GM13976 (cell line): ENCODE measurements at places on chromosomes 1 and 21.

DNA sequence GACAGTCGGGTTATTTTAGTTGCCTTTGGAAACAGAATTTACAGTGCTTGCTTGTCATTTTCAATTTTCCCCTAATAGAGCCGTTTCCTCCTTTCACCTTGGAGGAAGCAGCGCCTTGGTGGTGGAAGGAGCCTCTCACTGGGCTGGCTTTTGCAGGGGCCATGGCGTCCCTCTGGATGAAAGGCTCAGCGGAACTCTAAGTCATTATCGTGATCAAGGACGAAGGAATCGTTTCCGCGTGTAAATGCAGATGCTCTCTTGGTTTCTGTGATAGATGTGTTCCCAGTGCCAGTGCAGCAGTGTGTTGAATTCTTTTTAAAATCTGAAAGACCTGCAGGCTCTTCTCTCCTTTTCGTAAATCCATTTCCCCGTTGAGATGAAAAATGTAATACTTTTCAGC is 126.2 kb upstream of the LMO4 start:
- DNase-seq = no peak

DNA sequence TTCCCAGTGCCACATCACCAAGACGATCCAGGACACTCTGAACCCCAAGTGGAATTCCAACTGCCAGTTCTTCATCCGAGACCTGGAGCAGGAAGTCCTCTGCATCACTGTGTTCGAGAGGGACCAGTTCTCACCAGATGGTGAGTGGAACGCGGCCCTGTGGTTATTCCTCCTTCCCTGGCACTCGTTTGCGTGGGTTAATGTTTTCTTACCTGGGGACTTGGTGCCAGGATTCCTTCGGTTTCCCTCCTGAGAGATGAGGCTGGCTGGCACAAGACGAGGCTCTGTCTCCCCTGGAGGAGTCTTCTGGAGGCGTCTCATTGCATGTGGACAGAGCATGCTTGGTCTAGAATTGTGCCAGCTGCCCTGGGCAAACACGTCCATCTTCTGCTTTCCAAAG is 29.3 kb downstream of the ATP5PO start:
- no peak for DNase-seq

DNA sequence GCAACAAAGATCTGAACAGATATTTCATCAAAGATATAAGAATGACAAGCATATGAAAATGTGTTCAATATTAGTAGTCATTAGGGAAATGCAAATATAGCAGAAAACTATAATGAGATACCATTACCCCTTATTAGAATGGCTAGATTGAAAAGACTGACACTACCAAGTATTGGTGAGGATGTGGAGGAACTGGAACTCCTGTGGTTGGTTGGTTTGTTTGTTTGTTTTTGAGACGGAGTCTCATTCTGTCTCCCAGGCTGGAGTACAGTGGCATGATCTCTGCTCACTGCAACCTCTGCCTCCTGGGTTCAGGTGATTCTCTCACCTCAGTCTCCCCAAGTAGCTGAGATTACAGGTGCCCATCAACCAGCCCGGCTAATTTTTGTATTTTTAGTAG is 18.9 kb upstream of the HMGN1 start:
- DNase-seq = no peak

- DNase-seq = no peak
Observed at GRCh38 chr1:83960669-83961277, 38.2 kb downstream of the TTLL7 start.

- no peak for DNase-seq
Observed at GRCh38 chr1:53934170-53934765, 11.2 kb downstream of the IFT25 start.

- no peak for DNase-seq
Observed at GRCh38 chr1:183379951-183380350, 38.2 kb downstream of the NMNAT2 start.

DNA sequence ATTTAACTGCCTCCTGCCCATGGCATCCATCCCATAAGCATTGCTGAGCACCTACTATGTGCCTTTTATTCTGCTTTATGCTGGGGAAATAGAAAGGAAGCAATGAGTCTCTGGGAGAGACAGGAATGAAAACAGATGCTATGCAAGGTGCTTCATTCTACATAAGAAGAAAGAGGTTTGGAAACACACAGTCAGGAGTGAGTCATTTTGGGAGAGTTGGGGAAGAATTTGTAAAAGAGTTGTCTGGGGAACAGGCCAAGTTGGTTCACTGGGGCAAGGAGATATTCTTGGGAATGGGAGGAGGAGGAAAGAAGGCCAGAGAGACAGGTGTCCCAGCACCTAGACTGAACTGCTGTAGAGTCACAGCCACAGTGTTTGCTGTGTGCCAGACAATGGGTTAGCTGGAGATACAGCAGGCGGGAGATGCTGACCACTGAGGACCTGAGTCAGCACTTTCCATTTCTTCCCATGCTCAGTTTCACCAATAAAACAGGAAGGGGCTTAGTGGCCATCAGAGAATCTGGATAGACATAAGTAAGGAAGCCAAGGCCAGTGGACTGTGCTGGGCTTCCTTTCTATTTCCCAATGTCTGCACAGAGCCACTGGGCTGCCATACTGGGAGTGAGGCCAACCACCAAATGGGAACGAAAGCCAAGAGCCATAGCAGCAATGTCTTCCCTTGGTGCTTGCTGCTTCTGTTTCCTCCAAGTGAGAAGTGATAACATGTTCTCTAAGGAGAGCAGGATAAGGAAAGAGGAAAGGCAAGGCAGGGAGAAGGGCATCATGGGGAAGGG is 187.7 kb upstream of the USP24 start:
- DNase-seq = no peak

- DNase-seq = no peak
Observed at GRCh38 chr21:37425001-37425400, 58.4 kb downstream of the DYRK1A start.

- no peak for DNase-seq
Observed at GRCh38 chr1:38326856-38327255, 280.3 kb upstream of the POU3F1 start.

- DNase-seq = no peak
Observed at GRCh38 chr1:22114083-22115012, 28.5 kb downstream of the WNT4 start.

DNA sequence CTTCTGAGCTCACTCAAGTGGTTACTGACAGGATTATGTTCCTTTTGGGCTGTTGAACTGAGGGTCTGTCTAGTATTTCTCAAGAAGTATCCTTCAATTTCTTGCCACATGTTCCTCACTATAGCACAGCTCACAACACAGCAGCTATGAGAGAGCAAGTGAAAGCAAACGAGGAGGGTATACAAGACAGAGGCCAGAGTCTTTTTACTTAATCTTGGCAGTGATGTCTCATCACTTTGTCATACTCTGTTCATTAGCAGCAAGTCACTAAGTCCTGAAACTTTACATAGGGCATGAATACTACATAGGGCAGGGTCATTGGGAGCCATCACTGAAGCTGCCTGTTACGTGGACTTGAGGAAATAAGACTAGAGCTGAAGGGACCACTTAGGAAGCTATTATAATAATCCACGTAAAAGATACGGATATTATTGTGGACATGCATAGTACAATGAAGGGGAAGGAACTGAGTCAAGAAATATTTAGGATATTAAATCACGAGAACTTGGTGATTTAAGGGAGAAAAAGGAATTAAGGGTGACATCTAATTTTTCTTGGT is 63.7 kb downstream of the SLC30A7 start:
- DNase-seq = no peak

DNA sequence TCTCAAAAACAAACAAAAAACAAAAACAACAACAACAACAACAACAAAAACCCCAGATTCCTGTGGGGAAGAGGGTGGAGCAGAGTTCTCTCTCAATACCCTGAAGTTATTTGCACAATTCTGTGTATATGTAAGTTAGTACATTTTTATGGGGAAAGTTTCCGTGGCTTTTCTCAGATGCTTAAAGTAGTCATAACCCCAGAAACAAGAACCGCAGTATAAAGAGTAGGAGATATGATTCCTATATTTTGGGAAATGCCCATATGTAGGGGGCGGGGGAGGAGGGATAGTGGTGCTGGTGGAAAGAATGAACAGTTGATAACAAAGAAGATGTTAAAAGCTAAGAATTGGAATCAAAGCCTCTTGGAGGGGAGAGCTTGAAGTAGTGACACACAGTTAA is 131.5 kb downstream of the DNM3 start:
- DNase-seq = no peak

DNA sequence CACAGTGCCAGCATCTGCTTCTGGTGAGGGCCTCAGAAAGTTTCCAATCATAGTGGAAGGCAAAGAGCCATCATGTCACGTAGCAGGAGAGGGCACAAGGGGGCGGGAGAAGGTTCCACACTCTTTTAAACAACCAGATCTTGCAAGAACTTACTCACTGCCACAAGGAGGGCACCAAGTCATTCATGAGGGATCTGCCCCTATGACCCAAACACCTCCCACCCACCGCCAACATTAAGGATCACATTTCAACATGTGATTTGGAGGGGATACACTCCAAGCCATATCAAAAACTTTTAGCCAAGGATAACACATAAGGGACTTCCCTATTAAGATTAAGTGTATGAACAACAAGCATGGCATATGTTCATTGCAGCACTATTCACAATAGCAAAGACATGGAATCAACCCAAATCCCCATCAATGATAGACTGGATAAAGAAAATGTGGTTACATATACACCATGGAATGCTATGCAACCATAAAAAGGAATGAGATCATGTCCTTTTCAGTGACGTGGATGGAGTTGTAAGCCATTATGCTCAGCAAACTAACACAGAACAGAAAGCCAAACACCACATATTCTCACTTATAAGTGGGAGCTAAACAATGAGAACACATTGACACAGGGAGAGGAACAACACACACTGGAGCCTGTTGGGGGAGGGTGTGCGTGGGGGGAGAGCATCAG is 19.9 kb upstream of the SLC35F3 start:
- no peak for DNase-seq

GRCh38 chr1:203488539-203488938 is 5.4 kb upstream of the OPTC start:
- no peak for DNase-seq

- no peak for DNase-seq
Observed at GRCh38 chr1:67659229-67659628, 25.8 kb upstream of the GADD45A start.

GRCh38 chr1:183363972-183364371 is 54.2 kb downstream of the NMNAT2 start:
- no peak for DNase-seq

DNA sequence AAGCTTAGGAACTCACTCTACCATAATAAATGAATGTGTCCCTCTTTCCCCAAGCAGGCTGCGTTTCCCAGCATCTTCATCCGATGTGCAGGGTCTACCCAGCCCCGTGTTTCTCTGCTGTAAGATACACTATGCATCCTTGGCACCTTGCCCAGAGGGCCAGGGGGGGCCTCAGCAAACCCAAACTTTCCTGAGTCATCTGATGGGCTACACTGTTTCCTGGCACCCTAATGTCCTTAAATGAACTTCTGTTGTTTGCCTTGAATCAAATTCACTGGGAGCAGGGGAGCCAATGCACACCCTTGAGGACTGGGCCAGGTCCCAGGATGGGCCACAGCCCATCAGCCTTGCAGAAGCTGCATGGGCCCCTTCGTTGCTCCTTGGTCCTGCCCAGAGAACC is 145.5 kb downstream of the IGSF21 start:
- no peak for DNase-seq

- DNase-seq = no peak
Observed at GRCh38 chr1:157838966-157839365, 2.6 kb downstream of the CD5L start.

- peak; percentile 55 for DNase-seq
Observed at GRCh38 chr1:244049162-244050013, 1.7 kb upstream of the ZBTB18 start.

DNA sequence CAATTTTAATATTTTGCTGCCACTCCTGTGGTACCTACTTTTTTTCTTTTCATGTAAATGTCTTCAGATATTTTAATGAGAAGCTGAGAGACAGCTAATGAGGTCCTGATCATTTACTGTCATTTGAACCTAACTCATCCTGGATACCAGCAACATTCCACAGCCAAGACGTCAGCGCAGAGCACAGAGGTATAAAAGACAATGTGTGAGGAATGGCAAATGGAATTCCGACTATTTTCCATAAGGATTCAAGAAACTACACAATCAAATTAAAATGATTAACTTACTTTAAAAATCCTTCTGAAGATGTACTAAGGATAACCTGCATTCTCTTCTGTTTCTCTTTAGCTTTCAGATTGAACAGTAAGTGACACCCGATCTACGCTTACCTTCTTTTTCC is 38.8 kb downstream of the HEATR1 start:
- no peak for DNase-seq

GRCh38 chr21:46207920-46208591 is 20.5 kb downstream of the LSS start:
- DNase-seq = no peak

DNA sequence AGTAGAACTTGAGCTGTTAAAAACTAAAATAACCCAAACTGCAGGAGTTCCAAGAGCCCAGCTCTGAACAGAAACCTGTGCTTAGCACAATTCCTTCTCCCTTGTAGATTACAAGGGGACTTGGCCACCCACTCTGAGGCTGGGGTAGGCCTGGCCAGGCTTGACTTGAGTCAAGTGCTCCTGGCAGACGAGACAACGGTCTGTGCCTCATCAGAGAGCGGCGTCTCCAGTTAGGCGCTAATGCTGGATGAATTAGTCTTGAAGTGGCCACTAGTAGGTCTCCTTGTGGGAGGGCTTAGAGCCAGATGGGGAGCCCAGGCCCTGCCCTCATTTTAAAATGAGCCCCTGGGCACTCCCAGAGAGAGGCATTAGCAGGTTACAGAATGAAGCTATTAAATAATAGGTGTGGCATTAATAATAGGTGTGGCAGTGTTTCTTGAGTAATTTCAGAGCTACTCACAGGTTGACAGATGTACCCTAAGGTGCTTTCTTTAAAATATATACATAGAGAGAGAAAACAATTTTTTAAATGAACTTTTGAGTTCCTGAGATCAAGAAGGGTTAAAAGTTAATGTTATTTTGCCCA is 1.1 kb downstream of the EEIG2 start:
- peak; percentile 50 for DNase-seq

DNA sequence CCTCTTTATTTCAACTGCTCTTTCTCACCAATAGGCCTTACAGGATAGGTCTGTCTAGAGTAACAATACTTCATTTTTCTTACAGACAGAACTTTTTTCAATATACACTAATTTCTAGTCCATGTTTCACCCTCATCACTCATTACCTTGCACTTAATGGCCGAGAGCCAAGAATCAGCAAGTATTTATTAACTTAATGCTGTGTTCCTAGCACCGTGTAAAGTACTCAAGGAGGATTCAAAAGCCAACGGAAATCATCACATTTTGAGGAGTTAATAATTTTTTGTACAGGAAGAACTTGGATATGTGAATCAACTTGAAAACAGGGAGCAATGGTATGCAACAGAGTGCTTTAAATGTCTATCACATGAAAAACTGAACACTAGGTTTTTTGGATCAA is 102.0 kb downstream of the PTPN14 start:
- DNase-seq = no peak
